ENCODE measurements at places on chromosomes 2 and 18.

- no peak for DNase-seq
These were observed 98.5 kb upstream of the PKDCC start for GRCh38 chr2:41949091-41949882.

- DNase-seq: peak; percentile 78
These were observed 99.6 kb downstream of the TXNL1 start for GRCh38 chr18:56538746-56539145.

GRCh38 chr2:18546567-18546966 is 13.9 kb downstream of the RDH14 start:
- DNase-seq: no peak

DNA sequence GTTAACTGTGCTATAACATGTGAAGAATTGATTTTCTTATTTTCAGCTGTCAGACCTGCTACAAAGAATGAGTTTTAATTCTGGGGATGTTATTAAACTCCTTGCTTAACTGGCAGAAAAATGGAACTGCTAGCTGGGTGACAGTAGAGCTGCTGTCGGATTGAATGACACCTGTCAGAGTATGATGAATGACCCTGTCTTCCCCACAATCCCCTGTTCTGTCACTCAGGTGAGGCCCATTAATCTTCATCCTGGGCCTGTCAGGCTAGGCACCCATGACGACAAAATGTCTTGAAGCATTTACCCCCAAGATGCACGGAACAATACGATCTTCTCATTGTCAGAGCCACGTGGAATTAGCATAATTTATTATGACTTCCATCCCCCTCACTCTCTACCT is 129.9 kb upstream of the ETAA1 start:
- no peak for DNase-seq

GRCh38 chr2:82527124-82527523 is 1932.0 kb downstream of the SUCLG1 start:
- DNase-seq: no peak

- no peak for DNase-seq
These were observed 547.6 kb downstream of the NRXN1 start for GRCh38 chr2:50484371-50484770.

GRCh38 chr2:31299547-31299946 is 65.6 kb downstream of the EHD3 start:
- no peak for DNase-seq

DNA sequence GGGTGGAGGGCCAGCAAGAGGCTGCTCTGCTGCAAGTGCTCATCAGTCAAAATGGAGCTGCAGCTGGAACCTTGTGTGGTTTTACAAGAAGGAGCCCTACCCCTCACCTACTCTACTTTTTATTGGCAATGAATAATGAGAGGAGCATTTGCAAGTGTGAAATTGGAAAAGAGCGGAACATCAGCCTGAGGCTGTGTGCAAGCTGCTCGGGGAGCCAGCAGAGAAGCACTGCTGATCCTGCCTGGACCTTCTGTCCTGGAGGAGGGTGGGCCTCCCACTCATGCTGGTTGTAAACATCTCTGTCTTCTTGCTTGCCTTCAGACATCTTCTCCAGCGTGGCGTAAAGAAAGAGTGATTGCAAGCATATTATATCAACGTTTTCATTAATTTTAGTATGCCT is 256.2 kb downstream of the DLGAP1 start:
- DNase-seq: no peak

DNA sequence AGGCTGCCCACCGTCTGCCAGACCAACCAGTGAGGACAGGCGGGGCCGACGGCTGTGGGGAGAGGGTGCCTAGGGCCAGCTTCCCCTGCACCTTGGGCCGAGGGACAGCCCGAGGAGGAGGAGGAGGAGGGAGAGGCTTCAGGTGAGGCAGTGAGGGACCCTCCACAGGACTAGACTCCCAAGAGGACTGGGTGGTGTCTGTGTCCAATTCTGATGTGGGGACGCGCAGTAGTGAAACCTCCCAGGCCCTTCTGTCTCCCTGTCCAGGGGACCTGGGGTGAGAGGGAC is 19.8 kb upstream of the ASB1 start:
- no peak for DNase-seq

DNA sequence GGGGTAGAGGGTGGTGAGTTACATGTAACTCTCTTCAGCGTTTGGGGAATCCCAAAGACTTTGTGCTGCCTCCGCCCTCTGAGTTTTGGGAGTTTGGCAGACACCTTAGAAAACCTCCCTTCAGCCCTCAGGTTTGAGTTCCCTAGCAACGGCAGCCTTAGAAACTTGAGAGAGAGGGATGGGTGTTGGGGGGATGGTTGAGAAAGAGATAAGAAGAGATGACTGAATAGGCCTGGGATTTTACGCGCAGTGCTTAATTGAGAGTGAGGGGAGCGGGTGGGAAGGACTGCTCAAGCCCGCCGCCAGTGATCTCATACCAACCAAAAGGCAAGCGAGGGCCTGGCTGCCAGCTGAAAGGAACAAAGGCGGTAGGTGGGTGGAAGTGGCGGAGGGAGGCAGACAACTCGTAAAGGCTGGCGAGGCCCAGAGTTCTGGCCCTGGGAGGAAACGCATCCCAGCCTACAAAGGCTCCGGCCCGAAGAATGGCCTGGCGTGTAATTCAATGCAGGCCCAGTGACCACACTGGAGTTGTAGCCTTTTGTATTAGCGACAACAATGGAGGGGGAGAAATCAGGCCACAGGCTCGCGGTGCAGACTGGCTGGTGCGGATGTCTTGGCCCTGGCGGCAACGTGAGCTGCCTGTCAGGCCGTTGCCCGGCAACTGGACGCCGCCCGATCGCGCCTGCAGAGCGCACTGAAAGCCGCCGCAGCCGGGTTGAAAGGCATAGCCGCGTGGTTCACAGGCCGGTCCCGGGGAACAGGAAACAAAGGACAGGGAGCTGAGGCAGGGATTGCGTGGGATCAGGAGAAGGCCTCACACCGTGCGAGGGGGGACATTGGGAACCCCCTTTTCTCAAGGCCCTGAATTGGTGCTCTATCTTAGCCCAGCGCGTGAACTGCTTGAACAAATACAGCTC is 39.9 kb upstream of the DARS1 start:
- DNase-seq: peak; percentile 57

DNA sequence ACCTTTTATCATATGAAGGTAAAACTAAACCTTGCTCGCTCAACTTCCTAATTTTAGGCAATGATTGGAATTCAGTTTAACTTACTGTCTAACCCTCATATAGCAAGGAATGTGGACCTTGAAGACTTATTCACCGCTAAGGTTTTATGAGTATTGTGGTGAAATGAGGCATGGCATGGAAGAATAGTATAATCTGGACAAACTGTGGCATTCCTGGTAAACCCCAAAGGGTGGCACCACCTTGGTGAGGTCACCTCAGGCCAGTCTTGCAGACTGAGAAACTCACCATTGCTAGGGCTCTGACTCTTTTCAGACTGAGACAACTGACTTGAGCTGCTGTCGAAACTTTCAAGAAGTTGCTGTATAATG is 51.1 kb upstream of the EHBP1 start:
- no peak for DNase-seq

DNA sequence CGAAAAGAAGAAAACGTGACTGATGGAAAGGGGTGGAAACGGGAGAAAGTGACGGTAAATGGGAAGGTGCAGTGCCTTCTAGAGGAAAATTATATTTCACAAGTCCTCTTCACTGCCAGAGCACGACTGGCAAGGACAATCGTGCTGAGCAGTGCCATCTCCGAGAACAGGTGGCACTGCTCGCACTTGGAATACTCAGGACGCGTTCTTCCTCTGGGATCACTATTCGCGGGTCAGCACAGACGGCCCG is 364 bp downstream of the STAT1 start:
- no peak for DNase-seq

DNA sequence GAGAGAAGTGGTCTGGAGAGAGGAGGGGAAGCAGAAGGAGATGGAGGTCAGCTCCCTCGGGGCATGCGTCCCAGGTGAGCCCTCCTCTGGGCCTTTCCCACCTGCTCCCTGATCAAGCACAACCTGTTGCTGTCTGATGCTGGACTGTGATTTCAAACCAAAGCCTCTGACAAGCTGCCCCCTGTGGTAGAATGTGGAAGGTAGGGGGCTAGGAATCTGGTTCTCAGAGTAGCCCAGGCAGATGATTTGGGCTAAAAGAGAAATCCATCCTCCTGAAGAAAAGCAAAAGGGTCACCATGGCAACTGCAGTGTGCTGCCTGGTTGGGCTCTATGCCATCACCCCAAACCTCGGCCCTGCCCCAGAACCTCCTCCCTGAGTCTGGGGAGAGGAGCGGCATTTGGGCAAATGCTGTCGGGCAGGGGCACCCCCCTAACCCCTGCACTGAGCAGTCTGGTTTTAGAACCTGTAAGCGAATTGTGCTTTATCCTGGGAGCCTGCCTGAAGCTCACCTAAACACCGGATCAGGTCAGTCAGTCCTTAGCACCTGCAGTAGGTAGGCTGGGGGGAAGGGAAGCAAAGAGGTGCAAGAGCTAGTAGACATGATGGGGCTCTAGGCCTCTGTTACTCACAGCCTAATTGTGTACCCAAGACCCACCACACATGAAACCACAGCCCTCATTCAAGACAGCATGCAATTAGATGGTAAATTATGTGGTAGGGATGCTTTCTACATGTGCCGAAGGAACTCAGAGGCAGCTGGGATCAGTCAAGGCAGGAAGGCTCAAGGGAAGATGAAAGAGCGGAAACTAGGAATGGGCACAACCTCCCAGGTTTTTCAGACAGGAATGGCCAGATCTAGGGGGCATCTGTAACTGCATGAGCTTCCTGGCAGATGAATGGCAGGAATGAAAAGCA is 83.5 kb downstream of the DNMT3A start:
- DNase-seq: no peak

DNA sequence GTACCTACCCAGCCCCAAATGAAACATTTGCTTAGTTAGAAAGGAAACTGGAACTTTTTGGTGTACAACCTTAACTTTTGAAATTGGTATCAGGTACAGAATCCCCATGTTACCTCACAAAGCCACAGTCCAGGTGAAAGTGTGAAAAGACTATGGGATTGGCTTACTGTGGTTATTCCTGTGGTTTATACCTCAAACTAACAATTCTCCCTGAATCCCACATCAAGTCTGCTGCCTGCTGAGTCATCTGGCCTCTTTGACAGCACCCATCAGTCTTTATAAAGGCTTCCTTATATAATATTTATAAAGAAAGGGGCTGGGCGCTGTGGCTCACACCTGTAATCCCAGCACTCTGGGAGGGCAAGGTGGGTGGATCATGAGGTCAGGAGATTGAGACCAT is 164.6 kb downstream of the TMEM247 start:
- no peak for DNase-seq

DNA sequence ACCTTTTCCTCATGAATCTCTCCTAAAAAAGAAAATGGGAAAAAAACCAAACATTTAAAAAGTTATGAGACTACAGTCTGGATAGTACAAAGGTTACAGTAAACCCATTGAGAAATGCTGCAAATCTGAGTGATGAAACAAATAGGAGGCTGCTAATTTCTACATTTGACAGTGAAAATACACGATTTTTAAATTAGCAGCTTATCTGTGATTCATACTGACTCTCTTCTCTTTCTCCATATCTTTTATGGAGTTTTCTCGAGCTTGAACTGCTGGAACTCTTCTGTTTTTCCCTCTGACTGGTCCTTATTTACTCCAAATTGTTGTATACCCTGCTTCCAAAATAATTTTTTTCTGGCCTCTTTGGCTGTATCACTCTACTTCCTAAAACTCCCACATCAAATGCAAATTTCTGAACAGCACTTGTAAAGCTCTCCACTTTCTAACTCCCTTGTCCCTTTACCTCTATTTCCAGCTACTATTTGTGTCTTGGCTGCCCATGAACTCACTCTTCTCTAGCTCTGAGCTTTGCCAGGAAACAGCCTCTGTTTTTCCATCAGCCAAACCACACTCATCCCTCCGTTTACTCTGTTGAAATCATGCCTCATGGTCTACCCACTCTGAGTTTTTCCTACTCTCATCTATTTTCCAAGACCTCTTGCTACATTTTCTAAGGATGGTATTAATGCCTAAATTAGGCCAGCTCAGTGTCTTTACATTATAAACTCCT is 73.7 kb downstream of the RBMS1 start:
- DNase-seq: peak; percentile 49
